Activated CD8-positive, alpha-beta T cell treated with anti-CD3 and anti-CD28 coated beads for 36 hours (primary cell): ENCODE measurements at places on chromosomes 11 and 22. TPM values are rescaled to one million over a fixed set of nuclear protein-coding genes. Genes with fewer than 3 reads are reported as not detected.

DNA sequence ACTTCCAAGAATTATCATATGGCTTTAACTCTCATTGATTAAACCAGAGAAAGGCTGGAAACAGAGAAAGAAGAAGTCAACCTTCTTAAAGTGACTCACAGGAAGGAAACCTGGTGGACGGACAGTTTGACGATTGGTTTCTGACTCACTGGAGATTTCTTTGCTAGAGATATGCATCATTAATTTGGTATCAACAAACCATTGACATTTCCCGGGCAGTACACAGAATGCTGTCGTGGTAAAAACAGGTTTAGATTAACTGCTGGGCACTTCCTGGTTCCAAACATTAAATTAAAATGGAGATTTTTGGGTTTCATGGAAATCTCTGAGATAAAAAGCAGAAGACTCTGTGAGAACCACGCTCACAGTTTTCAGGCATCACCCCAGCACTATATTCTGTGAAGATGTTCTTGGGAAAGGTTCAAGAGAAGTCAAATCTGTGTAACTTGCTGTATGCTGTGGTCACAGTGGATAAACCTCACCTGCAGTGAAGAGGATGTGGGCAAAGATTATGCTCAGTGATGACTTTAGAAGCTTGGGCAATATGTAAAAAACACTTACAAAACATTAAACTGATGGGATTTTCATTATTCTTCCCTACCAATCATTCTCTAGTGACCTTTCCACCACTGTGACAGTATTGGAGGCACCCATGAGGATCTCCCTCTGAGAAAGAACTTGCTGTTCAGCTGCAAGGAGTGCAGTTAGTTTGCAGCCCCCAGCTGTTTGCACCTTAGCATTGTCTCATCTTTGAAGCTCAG, 61.1 kb upstream of the CD44 start:
- peaks cover 83% of the 10 kb centered on the region for H3K4me1 ChIP-seq
- H3K4me3 ChIP-seq: peak overlapping the region; percentile 18
- peak; percentile 77 for DNase-seq
- H3K36me3 ChIP-seq: peaks cover 3% of the 10 kb centered on the region
- H3K27ac ChIP-seq: peak overlapping the region; percentile 92
- no peaks in the 10 kb centered on the region for H3K27me3 ChIP-seq

- no peak overlapping the region for H3K27ac ChIP-seq
- H3K4me1 ChIP-seq: no peaks in the 10 kb centered on the region
- no peaks in the 10 kb centered on the region for H3K27me3 ChIP-seq
- H3K36me3 ChIP-seq: peaks cover 52% of the 10 kb centered on the region
- H3K4me3 ChIP-seq: no peak overlapping the region
These were observed 16.1 kb downstream of the IL18BP start for GRCh38 chr11:72014761-72015320.

- no peak overlapping the region for H3K27ac ChIP-seq
- H3K4me3 ChIP-seq: no peak overlapping the region
- H3K4me1 ChIP-seq: peaks cover 12% of the 10 kb centered on the region
- H3K36me3 ChIP-seq: no peaks in the 10 kb centered on the region
- H3K27me3 ChIP-seq: no peaks in the 10 kb centered on the region
These were observed 36.1 kb downstream of the FLRT1 start for GRCh38 chr11:64071849-64072248.

GRCh38 chr11:74171997-74172396, 908 bp downstream of the PPME1 start:
- H3K4me3 ChIP-seq: no peak overlapping the region
- no peak for DNase-seq
- H3K36me3 ChIP-seq: peaks cover 18% of the 10 kb centered on the region

DNA sequence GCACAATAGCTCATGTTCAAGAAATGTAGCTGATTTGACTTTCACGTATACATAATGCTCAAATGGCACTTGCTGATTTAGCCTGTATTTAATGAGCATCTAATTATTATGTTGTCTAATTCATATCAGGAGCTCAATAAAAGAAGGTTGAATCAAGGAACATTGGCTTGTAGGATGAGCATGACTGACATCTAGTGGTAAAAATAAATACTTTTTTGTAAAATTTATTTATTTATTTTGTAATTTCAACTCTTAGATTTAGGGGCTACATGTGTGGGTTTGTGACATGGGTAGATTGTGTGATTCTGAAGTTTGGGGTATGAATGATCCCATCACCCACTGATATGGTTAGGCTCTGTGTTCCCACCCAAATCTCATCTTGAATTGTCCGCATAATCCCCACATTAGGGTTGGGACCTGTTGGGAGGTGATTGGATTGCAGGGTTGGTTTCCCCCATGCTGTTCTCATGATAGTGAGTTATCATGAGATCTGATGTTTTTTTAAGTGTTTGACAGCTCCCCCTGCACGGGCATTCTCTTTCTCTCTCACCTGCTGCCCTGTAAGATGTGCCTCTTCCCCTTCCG, 1.7 kb upstream of the OR52E5 start:
- H3K27ac ChIP-seq: no peak overlapping the region
- no peak for DNase-seq
- H3K27me3 ChIP-seq: peaks cover 4% of the 10 kb centered on the region
- no peaks in the 10 kb centered on the region for H3K36me3 ChIP-seq
- H3K4me1 ChIP-seq: no peaks in the 10 kb centered on the region
- H3K4me3 ChIP-seq: no peak overlapping the region

GRCh38 chr22:49406879-49407587, 420.6 kb downstream of the BRD1 start:
- no peaks in the 10 kb centered on the region for H3K36me3 ChIP-seq
- H3K27ac ChIP-seq: no peak overlapping the region
- DNase-seq: no peak
- H3K27me3 ChIP-seq: peaks cover 9% of the 10 kb centered on the region
- no peak overlapping the region for H3K4me3 ChIP-seq

FGF19 gene
- not detected for total RNA-seq

DNA sequence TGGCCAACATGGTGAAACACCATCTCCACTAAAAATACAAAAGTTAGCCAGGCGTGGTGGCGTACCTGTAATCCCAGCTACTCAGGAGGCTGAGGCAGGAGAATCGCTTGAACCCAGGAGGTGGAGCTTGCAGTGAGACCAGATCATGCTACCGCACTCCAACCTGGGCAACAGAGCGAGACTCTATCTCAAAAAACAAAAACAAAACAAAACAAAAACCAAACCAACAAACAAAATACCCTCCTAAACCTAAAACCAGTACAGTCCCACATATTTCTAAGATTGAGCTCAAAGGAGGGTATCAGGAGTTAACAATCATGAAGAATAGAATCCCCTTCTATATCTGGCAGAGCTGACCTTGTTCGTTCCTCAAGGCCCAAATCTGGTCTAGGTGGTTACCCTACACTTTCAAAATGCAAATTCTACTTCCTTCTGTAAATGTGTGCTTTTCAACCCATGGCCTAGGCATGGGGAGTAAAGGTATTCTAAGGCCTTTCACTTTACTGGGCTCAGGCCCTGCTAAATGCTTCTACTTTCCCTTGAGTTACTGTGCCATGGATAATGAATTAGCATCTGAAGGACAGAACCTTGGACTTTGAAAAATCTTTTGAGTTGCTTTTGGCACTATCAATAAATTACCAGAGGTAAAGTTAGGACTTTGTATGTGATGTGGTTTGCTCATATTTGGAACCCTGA, 10.4 kb upstream of the PPP2R1B start:
- H3K4me3 ChIP-seq: no peak overlapping the region
- DNase-seq: no peak
- H3K27ac ChIP-seq: no peak overlapping the region
- no peaks in the 10 kb centered on the region for H3K36me3 ChIP-seq

- H3K36me3 ChIP-seq: no peaks in the 10 kb centered on the region
- H3K27ac ChIP-seq: no peak overlapping the region
- peaks cover 2% of the 10 kb centered on the region for H3K4me1 ChIP-seq
- no peak overlapping the region for H3K4me3 ChIP-seq
These were observed 7.5 kb downstream of the FXYD6 start for GRCh38 chr11:117868815-117869561.

GRCh38 chr11:10845589-10845988, 12.3 kb downstream of the ZBED5 start:
- H3K27me3 ChIP-seq: no peaks in the 10 kb centered on the region
- H3K4me3 ChIP-seq: no peak overlapping the region
- DNase-seq: no peak

MUC15 gene
- not detected for total RNA-seq

NFAM1 gene
- 0.16 TPM for total RNA-seq

WNT7B gene
- not detected for total RNA-seq

RAB39A gene
- not detected for total RNA-seq

DNA sequence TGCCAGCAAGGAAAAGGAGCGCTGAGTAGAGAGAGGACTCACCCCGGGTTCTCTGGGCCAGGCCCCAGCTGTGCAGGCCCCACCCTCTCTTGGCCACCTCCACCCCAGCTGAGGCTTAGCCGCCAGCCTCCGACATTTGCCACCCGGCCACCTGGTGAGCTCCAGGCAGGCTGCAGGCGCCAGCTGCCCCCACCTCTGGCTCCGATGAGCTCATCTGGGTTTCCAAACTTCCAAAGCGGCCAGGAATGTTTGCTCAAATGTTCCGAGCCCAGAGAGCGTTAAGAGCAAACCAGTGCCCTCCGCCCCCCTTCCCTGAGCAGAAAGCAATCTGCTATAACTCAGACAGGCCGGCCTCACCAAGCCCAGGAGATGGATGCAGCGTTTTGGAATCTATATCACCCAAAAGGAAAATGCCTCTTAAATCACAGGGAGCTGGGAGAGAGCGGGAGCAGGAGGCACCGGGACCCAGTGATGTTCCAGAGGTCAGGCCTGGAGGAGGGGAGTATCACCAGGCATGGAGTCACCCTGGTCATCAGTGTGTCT, 9.1 kb upstream of the MN1 start:
- peaks cover 13% of the 10 kb centered on the region for H3K27me3 ChIP-seq
- H3K4me1 ChIP-seq: no peaks in the 10 kb centered on the region
- H3K4me3 ChIP-seq: no peak overlapping the region
- no peak for DNase-seq
- no peak overlapping the region for H3K27ac ChIP-seq

CASP5 gene
- total RNA-seq: not detected

DNA sequence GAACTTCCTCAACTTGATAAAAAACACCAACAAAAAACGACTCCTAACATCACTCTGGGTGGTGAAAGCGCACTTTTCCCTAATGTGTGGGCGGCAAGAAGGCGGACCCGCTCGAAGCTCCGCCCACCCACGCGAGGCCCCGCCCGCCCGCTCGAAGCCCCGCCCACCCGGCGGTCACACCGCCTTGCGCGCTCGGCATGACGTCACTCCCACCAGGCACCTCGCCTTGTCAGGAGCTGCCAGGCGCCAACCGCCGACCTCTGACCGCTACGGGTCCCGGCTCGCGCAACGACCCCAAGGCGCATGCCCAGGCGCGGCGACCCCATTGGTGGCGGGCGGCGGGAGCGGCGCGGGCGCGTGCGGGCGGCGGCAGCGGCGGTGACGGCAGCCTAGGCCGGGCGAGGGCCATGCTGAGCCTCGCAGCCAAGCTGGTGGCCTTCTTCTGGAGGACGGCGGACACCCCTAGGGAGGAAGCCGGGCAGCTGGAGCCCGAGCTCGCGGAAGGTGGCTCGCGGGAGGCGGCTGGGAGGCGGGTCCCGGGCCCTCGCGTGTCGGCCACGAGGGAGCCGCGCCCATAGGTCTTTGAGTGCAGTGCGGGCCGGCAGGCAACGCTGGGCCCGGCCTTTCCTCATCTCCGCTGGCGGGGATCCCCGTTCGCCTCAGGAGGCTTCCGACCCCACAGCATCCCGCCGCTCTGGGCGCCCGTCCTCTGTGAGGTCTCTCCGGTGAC, at the start of gene MOV10L1:
Gene MOV10L1 (plus strand): TSS at position 325 of the 730 bp plus-strand sequence. CDS start 83 bp downstream, at position 408.
- H3K36me3 ChIP-seq: peaks cover 12% of the 10 kb centered on the region
- H3K27ac ChIP-seq: no peak within 1 kb of the TSS
- no peak within 1 kb of the TSS for H3K4me3 ChIP-seq
- H3K4me1 ChIP-seq: no peaks in the 10 kb centered on the region
- H3K27me3 ChIP-seq: peaks cover 12% of the 10 kb centered on the region
- peak; percentile 26 for DNase-seq

GLYATL2 gene
- not detected for total RNA-seq

GRCh38 chr22:42655693-42656092, 6.5 kb upstream of the CYB5R3 start:
- no peaks in the 10 kb centered on the region for H3K27me3 ChIP-seq
- DNase-seq: no peak
- no peaks in the 10 kb centered on the region for H3K4me1 ChIP-seq
- no peak overlapping the region for H3K27ac ChIP-seq
- no peak overlapping the region for H3K4me3 ChIP-seq

GRCh38 chr11:76588455-76589325, 81.9 kb downstream of the LRRC32 start:
- DNase-seq: peak; percentile 90
- no peak overlapping the region for H3K4me3 ChIP-seq
- no peaks in the 10 kb centered on the region for H3K36me3 ChIP-seq
- peaks cover 7% of the 10 kb centered on the region for H3K27me3 ChIP-seq
- peak overlapping the region; percentile 84 for H3K27ac ChIP-seq

TUG1 gene
- total RNA-seq: 45.2 TPM

OR4A16 gene
- not detected for total RNA-seq

DNA sequence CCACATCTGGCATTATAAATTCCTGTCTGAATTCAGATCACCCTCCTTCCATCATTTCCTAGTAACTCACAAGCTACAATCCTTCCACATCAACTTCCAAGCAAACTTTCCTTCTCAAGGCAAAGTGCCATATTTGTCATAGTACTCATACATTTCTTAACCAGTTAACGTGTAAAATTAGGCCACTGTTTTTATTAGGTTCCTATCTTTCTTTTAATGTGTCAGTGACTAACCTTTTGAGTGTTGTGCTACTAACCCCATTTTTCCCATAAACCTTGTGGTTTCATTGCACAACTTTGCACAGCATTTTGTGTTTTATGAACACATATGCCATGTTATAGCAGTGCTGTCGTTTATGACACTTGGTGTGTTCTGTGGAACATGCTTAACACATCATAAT, 90.1 kb downstream of the KIF18A start:
- peaks cover 6% of the 10 kb centered on the region for H3K36me3 ChIP-seq
- no peak for DNase-seq
- no peak overlapping the region for H3K27ac ChIP-seq
- H3K4me1 ChIP-seq: no peaks in the 10 kb centered on the region
- no peak overlapping the region for H3K4me3 ChIP-seq

OR6T1 gene
- not detected for total RNA-seq

DNA sequence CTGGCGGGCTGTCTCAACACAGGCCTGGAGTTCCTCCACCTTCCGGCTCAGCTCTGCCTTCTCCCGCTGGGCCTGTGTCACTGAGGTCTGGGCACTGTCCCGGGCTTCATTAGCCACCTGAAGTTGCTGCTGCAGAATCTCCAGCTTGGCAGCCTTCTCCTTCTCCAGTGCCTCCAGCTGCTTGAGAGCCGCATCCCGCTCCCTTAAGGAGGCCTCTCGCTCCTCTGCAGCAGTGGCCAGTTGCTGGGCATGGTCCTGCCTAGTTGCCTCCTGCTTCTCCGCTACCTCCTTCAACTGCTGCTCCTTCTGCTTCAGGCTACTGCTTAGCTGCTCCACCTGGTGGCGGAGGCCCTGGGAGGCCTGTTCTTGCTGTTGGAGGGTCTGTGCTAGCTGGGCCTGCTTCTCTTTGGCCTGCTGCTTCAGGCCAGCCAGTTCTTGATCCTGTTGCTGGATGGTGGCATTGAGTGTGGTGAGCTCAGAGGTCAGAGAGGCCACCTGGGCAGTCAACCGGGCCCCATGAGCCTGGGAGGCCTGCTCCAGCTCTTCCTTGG, 16.9 kb downstream of the IL18BP start:
- no peak overlapping the region for H3K4me3 ChIP-seq
- H3K27me3 ChIP-seq: no peaks in the 10 kb centered on the region
- H3K4me1 ChIP-seq: no peaks in the 10 kb centered on the region
- DNase-seq: peak; percentile 17
- H3K36me3 ChIP-seq: peaks cover 57% of the 10 kb centered on the region
